ENCODE measurements at places on chromosomes 11 and 22. TPM values are rescaled to one million over a fixed set of nuclear protein-coding genes. Genes with fewer than 3 reads are reported as not detected.

DNA sequence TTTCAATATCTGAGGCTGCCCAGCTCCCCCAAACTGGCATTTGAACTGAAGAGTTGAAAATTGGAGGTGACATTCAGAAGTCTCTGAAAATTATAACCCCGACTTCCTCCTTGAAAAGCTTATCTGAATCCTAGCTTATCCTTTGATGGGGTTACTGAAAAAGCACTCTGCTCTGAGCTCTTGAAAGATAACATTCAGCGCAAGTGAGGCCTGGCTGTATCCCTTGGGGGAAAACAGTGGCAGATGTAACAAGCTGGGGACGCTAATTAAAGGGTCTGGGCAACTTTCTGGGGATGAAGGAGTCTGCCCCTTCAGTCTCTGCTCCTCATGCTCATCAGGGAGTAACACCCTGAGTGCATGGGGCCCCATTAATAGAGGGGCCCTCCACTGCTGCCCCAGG is 402.0 kb upstream of the CADM1 start:
- DNase-seq: no peak

The TRMT2A gene
- total RNA-seq: 44.8 TPM

DNA sequence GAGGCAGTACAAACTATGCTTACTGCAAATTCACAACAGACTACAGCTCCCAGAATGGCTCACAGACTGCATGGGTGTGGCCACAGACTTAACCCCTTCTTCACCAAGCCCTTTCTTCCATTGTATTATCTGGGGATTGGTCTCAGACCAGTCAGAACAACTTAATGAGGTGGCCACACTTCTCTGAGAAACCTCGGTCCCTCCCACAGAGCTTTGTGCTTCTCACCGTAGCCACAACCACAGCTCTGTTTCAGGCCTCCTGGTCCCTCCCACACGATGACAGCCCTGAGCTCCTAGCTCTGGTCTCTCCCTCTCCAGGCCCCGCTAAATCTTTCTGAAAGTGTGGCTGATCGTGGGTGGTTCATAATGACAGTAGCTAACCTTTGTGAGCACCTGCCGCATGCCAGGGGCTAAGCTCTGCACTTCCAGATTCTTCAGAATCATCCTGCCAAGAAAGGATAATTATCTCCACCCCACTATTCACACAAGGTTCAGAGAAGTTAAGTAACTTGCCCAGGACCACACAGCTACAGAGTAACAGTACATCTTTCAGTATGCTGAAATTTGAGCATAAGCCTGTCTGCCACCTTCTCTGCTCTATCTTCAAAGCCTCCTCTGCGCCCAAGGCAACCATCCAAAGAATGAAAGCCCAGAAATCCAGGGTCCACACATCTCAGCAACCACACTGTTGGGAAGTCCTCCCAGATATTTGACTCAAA is 5.4 kb downstream of the PDE2A start:
- no peak for DNase-seq

- DNase-seq: no peak
Observed at GRCh38 chr22:29503811-29504372, 23.9 kb downstream of the NEFH start.

GRCh38 chr22:30681831-30682230 is 12.8 kb upstream of the OSBP2 start:
- DNase-seq: no peak

DNA sequence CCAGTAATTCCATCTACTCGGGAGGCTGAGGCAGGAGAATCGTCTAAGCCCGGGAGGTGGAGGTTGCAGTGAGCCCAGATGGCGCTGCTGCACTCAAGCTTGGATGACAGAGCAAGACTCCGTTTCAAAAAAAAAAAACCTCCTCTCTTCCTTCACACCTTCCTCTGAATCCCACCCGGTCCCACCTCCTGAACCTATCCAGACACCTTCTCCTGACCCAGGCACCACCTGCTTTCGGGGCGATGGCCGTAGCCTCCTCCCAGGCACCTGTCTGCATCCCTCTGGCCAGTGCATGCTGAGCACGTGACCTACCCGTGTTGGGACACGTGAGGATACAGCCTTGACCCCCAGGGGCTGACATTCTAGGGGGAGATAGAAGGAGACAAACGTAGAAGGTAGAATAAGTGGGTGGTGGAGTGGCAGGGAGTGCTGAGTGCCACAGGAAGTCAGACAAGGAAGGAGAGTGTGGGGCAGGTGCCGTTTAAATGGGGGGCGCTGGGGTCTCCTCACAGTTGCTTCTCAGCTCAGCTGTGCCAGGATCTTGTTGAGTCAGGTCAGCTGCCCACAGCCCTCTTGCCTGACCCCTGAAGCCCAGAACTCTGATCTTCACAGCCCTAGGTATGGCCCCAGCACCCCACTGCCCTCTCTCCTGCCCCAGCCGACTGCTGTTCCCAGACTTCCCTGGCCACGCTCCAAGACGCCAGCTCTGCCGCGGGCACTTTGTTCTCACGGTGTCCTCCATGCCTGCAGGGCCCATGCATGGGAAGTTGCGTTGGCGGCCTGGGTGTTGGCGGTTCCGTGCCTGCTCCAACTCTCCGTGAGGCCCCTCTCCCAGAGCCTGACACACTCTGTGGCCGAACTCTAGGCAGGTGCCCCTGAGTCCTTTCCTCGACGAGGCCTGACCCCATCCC is 1.2 kb upstream of the MIOX start:
- DNase-seq: no peak

The OR5A1 gene
- not detected for total RNA-seq

GRCh38 chr11:67613313-67613959 is 6.7 kb downstream of the NDUFV1 start:
- DNase-seq: no peak

DNA sequence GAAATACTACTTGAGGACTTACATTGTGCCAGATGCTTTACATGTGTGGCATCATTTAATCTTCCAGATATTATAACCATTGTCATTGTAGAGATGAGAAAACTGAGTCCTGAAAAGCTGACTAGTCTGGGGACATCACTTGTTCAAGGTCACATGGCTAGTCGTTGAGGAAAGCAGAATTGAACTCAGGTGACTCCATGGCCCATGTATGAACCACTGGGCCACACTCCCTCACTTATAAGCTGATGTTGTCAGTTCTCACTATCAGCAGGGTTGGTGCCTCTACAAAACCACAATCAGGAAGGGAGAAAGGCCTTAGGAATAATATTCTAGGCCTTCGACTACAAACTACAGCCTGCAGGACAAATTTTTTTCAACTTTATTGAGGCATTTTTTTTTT is 26.1 kb upstream of the ADA2 start:
- no peak for DNase-seq

DNA sequence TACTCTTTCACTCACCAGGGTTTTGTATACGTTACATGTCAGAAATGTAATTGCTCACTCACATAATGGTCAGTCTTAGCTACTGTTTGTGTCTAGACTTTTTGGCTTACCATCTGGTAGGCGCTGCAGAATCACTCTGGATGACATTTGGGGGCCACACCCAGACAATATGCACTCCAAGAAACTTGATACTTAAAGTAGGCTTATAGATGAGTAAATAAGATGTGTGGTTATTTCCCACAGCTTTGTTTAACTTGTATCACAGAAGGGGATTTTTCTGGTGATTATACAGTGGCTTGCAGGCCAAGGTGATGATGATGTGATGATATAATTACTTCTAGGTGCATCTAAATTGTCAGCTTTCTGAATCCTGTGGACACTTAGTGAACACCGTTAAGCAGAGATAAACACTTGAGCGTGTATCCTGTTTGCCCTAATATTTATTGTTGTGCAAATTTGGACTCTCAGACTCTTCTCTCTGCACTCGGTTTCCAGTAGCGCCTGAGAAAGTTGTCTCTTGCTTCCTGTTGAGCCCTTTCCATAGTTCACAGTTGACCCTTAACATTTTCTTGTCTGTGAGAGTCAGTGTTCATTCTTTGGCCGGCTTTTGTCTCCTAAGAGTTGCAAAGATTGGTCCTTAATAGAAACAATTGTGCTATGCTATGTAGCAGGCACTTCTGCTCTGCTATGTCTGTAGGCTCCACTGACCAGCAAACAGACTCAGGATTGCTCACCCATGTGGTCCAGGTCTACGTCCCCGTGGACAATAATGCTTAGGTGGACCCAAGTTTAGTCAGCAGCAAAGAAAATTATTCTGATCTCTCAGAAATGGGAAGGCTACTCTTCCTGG is 89.3 kb downstream of the PRR5L start:
- DNase-seq: no peak

DNA sequence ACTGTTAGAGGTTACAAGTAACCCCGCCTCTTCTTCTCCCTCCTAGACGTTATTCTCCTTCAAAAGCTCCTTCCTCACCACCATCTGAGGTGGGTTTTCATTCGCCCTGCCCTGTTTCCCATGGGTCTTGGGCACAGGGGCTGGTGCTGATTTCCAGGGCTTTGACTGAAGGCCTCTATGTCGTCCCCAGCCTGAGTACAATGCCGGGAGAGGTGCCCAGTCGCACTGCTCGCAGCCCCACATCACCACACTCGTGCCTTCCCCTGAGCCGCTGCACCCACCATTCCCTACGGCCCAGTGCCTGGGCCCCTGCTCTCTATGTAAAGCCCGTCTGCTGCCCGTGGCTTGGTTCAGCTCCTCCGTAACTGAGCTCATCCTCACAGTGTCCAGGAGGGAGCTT is 169.8 kb downstream of the DSCAML1 start:
- no peak for DNase-seq

DNA sequence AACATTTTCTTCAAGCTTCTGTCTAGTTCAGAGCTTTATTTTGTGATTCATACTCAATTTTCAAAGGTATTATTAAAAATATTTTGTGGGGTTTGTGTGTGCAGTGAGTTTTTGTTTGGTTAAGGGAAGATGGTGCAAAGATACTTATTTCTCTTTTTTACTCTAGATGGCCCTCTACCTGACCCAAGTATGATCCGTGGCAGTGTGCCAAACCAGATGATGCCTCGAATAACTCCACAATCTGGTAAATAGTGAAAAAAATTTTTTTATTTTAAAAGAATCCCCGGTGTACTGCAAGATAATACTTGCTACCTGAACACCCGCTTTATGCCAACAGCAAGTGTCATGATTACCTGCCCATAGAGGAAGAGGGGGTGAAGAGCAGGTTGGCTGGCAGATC is 54.2 kb downstream of the EP300 start:
- DNase-seq: no peak

- no peak for DNase-seq
Observed at GRCh38 chr11:9251311-9251710, 13.8 kb downstream of the DENND5A start.

DNA sequence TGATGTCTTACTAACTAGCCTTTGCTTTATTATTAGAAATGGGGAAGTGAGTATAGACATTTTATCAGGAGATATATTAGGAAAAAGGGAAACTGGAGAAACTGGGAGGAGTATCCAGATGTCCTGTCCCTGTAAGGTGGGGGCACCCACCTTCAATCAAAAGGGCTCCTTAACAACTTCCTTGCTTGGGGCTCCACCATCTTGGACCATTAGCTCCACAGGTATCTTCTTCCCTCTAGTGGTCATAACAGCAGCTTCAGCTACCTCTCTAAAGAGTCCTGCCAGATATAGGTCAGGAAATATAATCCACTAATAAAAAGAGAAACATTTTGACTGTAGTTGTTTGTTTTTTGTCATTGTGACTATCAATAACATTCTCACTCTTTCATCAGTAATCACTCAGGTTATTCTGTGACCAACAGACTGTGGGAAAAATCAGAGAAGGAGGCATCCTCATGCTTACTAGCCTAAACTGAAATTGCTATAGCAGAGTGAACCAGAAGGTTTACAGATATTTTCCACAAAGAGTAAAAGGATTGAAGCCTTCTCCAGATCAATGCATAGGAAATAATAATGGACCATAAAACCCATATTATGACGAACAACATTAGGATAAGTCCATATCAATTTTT is 10.4 kb downstream of the OR51B4 start:
- no peak for DNase-seq

The SLN gene
- not detected for total RNA-seq

The IL18BP gene
- total RNA-seq: 17.7 TPM

- no peak for DNase-seq
Observed at GRCh38 chr22:22697377-22698117, 53.1 kb downstream of the GGTLC2 start.

DNA sequence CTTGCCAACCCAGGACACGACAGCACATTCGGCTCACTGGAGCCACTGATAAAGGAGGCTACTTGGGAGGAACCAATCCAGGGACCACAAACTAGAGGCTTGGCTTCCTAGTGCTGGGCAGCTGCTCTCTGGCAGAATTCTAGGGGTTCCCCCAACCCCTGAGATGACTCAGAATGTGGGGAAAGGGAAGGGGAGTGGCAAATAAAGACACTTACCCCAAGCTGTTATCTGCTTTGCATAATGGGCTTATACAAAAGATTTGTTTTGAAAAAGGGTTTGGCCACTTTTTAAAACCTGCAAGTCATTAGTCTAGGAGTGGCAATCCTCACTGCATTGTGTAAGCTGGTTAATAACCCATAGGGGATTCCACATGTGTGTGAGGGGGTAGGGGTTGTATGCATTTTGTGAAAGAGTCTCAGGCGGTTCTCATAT is 64.1 kb upstream of the LMO1 start:
- DNase-seq: no peak

DNA sequence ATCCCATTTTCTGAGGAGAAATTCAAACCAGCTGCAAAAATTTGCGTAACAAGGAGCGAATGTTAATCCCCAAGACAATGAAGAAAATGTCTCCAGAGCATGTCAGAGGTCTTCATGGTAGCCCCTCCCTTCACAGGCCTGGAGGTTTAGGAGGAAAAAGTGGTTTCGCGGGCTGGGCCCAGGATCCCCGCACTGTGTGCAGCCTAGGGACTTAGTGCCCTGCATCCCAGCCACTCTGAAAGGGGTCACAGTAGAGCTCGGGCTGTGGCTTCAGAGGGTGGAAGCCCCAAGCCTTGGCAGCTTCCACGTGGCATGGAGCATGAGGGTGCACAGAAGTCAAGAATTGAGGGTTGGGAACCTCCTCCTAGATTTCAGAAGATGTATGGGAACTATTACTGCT is 87.4 kb downstream of the BRD1 start:
- DNase-seq: no peak

DNA sequence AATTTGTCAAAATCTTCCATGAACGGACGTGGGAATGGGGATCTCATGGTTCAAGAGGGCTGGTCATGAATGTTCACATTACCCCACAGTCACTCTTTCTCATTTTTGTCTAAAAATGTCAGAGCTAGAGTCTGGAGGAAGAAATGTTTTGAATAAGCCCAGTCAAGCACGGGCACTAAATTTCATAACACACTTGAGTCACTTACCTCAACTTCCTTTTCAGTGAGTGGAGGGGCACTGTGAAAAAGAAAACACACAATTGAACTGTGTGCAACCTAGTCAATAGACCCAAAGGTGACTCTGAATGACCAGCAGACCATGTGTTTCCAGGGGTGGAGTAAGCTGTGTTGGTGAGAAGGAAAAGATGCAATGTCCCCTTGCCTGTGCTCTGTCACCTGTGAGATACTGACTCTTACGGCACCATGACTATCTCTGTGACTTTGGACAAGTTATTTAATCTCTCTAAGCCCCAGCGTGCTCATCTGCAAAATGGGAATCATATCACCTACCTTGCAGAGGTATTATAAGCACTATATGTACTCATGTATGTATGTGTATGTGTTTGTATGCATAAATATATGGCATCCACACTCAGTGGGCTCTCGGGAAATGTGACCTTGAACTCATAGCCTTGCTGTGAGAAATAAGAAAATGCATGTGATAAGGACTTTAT is 38.2 kb upstream of the LYVE1 start:
- DNase-seq: no peak

All from endothelial cell (in vitro differentiated cells).